Caki2 (cell line): ENCODE measurements at places on chromosomes 3 and 15. TPM values are rescaled to one million over a fixed set of nuclear protein-coding genes. Genes with fewer than 3 reads are reported as not detected.

GRCh38 chr3:187738331-187739093, 6.8 kb downstream of the BCL6 start:
- DNase-seq: peak; percentile 87

GRCh38 chr3:111159391-111159790, 87.8 kb downstream of the NECTIN3 start:
- no peak for DNase-seq

DNA sequence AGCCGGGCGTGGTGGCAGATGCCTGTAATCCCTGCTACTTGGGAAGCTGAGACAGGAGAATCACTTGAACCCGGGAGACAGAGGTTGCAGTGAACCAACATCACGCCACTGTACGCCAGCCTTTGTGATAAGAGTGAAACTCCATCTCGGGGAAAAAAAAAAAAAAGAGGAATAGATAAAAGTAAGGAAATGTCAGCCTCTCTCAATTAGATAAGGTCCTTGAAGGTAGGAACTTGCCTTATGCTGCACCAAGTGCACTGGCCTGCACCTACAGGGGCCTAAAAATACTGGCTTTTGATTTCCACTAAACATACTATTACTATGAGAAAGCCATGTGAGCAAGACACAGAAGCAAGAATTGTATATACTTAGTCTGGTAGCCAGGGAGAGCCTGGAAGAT, 7.1 kb downstream of the RAF1 start:
- no peak for DNase-seq

Gene CEMIP
- not detected in 2 replicates for total RNA-seq

Gene LMCD1
- 28.6 and 50.1 TPM in 2 replicates for total RNA-seq
